Left colon (tissue), 2 donors: ENCODE measurements at places on chromosomes 16 and 17. TPM values are rescaled to one million over a fixed set of nuclear protein-coding genes. Genes with fewer than 3 reads are reported as not detected.

The CCT6B gene
- 1.8 TPM for total RNA-seq

The MT1M gene
- total RNA-seq: 5.1 TPM

The GNGT2 gene
- 1.4 TPM for total RNA-seq

The HSD11B2 gene
- 1,005 TPM for total RNA-seq

The MYH11 gene
- 579 TPM for total RNA-seq

The USP10 gene
- 77.3 TPM for total RNA-seq

The MARF1 gene
- 85.9 TPM for total RNA-seq

The SLC6A2 gene
- 0.31 TPM for total RNA-seq

The SLC12A3 gene
- not detected for total RNA-seq

The ASGR1 gene
- total RNA-seq: 0.37 TPM
